ENCODE measurements at places on chromosomes 6 and 20.

GRCh38 chr20:33868595-33868994 lies 57.4 kb downstream of the CHMP4B start:
- no peak for DNase-seq

GRCh38 chr6:3759646-3760232 lies 8.2 kb upstream of the PXDC1 start:
- no peak for DNase-seq

DNA sequence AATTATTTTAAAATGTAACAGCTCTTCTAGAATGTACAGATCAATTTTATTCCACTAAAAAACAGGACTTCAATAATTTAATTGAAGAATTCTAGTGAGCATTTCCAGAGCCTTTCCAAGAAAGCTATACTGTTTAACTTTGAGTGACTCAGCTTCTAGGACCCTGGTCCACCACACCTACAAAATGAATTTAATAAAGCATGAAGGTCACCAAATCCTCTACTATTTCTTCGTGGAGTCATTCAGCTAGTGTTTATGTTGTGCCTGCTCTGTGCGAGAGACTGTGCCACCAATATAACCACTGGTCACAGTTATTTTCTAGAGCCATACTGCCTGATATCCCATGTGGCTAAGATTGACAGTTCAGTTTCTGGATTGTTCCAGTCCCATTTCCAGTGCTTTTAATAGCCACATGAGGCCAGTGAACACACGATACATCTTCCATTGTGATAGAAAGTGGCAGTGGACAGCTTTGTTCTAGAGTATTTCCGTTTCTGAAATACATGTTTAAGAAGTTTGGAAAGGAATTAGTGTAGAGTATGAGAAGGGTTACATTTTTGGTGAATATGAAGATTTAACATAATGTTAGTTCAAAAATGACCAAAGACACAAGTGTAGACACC lies 160.7 kb downstream of the MTHFD1L start:
- no peak for DNase-seq

DNA sequence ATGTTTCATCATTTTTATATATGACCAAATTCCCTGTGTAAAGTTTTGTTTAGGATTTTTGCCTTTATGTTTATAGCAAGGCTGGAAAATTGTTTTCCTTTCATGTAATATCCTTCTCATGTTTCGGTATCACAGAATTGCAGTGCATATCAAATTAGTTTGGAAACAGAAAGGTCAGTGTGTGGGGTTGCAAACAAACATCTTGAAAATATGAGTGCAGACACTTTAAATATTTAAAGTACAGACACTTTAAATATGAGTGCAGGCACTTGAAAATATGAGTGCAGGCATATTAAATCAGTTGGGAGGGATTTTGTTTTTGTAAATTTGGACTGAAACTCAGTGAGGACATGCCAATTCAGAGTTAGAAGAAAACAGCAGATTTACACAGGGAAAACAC lies 6.5 kb downstream of the SLPI start:
- DNase-seq = no peak

- no peak for DNase-seq
Measured at GRCh38 chr6:25178336-25179035, 100.7 kb upstream of the CARMIL1 start.

DNA sequence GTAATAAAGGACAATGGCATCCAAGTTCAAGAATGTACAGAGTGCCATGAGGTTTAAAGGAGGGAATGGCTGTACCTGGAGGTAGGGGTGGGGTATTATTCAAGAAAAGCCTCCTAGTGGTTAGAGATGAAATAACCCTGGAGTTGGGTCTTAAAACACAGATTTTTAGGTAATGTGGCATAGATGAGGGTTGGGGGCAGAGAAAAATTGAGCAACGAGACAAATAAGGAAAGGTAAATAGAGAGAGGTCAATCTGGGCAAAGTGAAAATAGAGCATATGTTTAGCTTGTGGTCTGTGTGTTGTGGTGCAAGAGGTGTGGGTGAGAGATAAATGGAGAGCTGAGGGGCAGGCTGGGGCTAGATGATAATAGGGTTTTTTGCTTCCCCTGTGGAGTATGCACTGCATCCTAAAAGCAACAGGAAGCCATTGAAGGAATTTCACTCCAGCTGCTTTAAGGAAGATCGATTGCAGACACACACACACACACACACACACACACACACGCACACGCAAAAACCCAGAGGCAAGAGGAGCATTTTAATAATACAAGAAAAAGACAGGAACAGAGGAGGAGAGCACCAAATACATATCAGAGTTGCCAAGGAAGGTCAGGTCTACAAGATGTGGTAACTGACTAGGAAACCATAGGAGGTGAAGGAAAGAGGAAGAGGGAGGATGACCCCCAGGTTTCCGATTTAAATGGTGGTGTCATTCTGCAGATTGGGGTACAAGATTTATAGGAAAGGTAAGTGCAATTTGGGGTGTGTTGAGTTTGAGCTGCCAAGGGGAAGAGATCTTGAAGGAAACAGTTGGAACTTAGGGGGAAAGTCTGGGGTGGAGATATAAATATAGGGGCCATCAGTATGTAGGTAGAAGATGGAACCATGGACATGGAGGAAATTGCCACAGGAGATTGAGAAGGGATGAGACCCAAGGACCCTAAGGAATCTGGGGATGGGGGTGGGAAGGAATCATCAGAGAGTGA lies 31.3 kb upstream of the ADGRF1 start:
- no peak for DNase-seq

GRCh38 chr6:137877606-137878005 lies 10.5 kb downstream of the TNFAIP3 start:
- no peak for DNase-seq

DNA sequence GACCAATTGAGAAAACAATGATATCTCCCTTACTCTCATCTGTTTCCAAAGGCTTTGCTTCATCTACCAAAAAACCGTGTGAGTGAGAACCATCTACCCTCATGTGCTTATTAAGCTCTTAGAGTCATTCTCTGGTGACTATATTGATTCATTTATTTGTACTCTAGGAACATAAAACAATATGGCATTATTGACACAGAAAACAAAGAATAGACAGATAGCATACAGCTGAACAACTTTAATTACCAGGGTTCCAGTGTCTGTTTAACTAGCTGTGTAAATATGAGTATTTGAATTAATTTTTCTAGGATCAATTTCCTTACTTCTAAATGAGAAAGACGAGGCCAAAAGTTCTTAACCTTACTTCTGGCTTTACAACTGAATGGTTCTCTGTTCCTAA lies 31.3 kb upstream of the HEY2 start:
- peak; percentile 84 for DNase-seq

- DNase-seq = no peak
Measured at GRCh38 chr20:20518263-20518662, 150.4 kb downstream of the INSM1 start.

GRCh38 chr6:19472850-19473249 lies 364.3 kb upstream of the ID4 start:
- no peak for DNase-seq

- peak; percentile 84 for DNase-seq
Measured at GRCh38 chr20:36064658-36065426, 89.7 kb upstream of the EPB41L1 start.

- DNase-seq = no peak
Measured at GRCh38 chr6:164991573-164991972, 317.8 kb downstream of the C6orf118 start.

- no peak for DNase-seq
Measured at GRCh38 chr20:46914789-46915379, 20.2 kb downstream of the EYA2 start.

DNA sequence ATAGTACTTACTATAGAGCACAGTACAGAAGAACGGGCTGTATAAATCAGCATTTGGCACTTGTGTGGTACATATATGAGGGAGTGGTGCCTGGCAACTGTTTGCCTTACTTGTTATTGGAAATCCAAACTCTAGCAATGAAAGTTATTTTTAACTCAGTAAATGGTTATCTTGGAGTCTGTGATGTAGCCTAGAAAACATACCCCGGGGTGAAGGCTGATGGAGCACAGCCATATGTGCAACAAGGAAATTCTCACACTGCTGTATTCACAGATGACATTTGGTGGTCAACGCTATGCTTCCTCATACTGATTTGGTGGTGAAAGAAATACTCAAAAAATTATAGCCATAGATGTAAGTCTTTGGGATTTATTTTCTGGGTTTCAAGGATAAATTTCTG lies 807.5 kb upstream of the FLRT3 start:
- DNase-seq = no peak

DNA sequence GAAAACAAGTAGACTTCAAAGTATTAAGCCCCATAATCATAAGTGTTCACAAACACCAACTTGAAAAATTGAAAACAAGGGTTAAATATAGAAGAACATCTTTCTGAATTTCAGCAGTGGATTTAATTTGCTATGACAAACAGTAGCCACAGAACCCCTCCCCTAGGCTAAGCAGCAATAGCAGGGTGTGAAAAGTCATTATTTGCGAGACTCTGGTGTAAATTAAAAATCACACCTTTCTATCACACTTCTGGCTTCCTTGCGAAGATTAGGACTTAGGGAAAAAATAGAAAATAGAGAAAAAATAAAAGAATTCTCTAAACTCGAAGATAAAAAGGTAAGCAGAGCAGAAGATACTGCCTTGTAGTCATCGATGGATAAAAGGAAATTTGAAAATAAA lies 6.1 kb downstream of the SAMD3 start:
- DNase-seq = no peak

All from NCI-H774 (cell line).